IPS-NIHi11 (cell line): ENCODE measurements at places on chromosomes 16 and 17.

- no peak for DNase-seq
Measured at GRCh38 chr17:83069931-83070742, 9.3 kb upstream of the METRNL start.

- DNase-seq = peak; percentile 85
Measured at GRCh38 chr16:88681084-88681680, 5.1 kb downstream of the SNAI3 start.

DNA sequence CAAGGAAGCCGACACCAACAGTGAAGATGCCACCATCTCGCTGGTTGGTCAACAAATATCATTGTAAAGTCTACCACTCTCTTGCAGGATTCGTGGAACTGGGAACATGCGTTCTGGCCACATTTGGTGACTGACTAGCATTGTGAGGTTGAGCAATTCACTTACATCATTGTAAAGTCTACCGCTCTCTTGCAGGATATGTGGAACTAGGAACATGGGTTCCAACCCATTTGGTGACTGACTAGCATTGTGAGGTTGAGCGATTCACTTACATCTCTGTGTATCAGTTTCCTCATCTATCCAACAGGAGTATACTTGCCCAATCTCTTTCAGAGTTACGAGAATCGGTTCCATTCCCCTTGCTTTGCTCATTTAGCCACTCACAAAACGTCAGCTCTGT is 42.6 kb upstream of the RPH3AL start:
- no peak for DNase-seq

GRCh38 chr17:5355421-5356129 is 63.9 kb downstream of the NUP88 start:
- DNase-seq = no peak

DNA sequence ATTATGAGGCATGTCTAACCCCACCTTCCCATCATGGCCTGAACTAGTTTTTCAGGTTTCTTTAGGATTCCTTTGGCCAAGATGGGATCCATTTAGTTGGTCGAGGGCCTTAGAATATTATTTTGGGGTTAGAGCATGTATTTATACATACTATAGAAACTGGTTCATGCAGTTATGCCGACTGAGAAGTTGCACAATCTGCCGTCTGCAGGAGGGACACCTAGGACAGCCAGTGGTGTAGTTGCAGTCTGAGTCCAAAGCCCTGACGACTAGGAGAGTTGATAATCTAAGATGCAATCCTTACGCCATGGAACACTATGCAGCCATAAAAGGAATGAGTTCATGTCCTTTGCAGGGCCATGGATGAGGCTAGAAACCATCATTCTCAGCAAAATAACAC is 424.0 kb downstream of the SHISA9 start:
- no peak for DNase-seq

DNA sequence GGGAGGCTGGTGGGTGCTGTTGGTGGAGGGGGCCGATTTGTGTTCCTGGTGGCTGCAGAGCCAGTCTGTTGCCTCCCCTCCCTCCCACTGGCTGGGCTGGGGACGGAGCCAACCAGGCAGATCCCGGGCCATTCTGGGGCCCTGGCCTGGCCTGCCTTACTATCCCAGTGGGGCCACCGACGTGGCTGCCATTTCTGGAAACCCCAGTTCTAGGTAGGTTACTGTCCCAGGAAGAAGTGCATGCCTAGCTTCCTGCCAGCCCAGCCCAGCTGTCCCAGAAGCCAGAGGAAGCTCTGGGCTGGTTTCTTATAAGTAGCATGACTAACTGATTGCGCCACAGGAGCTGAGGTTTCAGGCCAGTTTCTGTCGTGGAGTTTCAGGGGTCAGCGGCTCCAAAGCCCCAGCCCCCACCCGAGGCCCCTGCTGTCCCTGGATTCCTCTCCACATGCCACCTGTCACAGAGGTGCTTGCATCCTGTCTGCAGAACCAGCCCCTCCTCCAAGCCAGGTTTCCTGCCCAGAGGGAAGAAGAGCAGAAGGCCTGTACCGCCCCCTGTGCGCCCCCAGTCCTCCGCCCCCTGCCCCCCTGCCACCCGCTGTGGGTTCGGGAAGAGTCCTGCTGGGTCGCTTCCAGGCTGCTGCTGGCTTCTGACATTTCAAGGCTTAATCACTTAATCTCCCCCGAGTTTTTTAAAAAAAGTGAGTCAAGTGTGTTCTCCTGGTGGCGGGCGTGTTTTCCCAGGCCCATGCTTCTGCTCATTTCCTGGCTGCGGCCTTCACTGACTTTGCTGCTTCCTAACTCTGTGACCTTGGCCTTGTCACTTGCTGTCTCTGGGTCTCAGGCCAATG is 13.2 kb downstream of the IL4R start:
- DNase-seq = peak; percentile 85

GRCh38 chr17:68101987-68102314 is 66.4 kb downstream of the KPNA2 start:
- no peak for DNase-seq

DNA sequence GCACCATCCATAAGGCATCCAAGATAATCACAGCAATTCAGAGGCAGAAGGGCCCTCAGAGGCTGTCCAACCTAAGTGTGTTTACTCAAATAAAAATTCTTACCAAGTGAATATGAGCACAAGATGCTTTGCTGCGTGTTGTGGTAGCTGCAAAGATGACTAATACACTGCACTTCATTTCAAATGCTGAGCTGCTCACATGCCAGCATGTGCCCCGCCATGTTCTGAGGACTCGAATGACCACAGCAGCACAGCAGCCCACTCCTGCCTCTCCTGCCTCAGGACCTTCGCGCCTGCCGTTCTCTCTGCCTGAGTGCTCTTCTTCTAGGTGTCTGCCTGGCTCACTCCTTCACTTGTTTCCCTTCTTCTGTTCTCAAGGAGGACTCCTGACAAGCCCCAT is 19.0 kb downstream of the PIK3R5 start:
- DNase-seq = no peak

DNA sequence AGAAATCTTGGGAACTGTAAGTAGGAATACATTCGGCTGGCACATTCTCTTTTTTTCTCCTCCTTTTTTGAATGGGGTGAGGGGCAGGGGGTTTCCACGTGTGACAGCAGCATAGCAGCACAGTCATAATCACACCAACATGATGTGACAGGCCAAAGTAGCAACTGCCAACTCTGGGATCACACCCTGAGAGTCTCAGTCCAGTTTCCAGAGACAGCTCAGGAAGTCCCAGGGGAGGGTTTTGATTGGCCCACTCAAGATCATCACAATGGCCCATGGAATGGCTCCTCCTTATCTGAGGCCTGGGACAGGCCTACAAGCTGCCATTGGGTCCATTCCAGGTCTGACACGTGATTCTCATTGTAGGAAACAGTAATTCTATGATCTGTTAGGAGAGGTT is 207.1 kb upstream of the ASIC2 start:
- DNase-seq = no peak

DNA sequence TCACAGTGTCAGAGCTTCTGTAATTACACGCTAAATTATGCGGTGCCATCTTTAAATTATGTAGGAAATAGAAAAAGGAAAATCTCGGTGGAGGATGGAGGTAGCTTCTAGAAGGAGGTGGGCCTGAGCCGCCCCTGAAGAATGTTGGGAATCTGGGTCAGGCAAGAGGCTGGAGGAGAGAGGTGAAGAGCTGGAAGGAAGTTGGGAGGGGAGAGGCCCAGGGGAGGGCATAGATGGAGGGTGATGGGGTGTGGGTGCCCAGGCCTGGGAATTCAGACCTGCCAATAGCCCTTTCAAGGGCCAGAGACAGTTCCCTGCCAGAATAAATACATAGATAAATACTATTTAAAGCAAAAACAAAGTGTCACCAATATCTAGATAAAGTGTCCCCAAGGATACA is 415.0 kb upstream of the HSBP1 start:
- DNase-seq = no peak

GRCh38 chr17:7214300-7215135 is 5.1 kb downstream of the DLG4 start:
- peak; percentile 94 for DNase-seq

GRCh38 chr17:77320044-77320440 is 179.3 kb downstream of the SEC14L1 start:
- no peak for DNase-seq

DNA sequence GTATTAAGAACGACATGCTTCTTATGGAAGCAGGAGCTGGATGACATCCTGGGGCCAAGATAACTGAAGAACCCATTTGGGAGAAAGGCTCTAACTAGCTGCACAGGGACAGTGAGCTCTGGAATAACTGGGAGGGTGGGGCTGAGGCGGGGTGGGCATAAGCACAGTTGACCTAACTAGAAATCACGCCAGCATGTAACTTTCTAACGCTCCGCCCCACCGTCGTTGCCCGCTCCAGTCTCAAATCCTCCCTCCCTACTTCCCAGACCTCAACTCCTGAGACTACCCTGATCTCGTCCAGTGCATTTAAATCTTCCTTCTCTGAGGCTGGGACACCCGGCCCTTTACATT is 436 bp downstream of the PHB1 start:
- no peak for DNase-seq

- DNase-seq = no peak
Measured at GRCh38 chr16:89689142-89689541, 2.7 kb downstream of the CDK10 start.

GRCh38 chr16:57277586-57277985 is 6.9 kb downstream of the PLLP start:
- no peak for DNase-seq

- DNase-seq = peak; percentile 96
Measured at GRCh38 chr16:2983706-2984136, 3.5 kb upstream of the PKMYT1 start.

DNA sequence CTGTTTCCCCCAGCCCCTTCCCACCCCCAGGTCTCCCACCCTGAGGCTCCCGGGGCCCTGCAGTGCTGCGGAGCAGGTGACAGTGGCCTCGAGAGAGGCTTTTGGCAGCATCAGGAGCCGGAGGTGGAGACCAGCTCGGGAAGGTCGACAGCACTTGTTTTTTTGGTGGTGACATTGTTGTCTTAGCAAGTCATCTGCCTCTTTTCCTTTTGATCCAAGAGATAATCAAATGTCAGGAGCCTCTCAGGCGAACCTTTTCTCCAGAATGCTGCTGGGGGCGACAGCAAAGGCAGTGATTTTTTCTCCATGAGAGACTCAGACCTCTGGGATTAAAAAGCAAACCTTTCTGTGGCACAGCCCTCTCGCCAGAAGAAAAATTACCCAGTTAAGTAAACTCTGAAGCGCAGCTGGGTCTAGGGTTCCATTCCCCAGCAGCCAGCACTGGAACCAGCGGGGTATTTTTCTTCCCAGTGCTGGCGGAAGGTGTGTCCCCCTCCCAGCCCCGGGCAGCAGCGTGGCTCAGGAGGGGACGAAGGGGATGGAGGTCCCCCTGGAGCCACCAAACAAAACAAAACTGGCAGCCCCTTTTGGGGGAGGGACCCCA is 37.2 kb downstream of the GRIN2C start:
- no peak for DNase-seq

- DNase-seq = no peak
Measured at GRCh38 chr16:53755026-53755910, 51.3 kb downstream of the FTO start.

GRCh38 chr17:60353773-60354172 is 38.2 kb downstream of the USP32 start:
- no peak for DNase-seq

GRCh38 chr17:46059486-46059885 is 60.4 kb downstream of the STH start:
- no peak for DNase-seq

GRCh38 chr17:35726953-35727460 is 4.4 kb upstream of the RASL10B start:
- no peak for DNase-seq

DNA sequence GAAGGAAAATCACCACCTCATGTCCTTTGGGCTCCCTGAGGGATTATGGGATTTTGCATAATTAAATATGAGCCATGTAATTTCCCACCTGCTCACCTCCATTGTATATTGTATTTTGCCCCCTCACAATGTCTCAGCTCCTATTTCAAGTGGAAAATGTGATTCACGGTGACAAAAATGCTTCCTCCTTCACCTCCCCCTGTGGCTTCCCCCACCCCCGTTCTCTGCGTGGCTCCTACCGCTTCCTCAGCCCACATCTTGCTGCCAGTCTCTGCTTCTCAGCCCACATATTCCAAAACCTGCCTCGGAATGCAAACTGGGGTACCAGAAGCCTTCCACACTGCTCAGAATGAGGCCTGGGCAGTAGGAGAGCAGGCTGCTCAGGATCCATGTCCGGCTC is 394.5 kb upstream of the C16orf82 start:
- DNase-seq = no peak

DNA sequence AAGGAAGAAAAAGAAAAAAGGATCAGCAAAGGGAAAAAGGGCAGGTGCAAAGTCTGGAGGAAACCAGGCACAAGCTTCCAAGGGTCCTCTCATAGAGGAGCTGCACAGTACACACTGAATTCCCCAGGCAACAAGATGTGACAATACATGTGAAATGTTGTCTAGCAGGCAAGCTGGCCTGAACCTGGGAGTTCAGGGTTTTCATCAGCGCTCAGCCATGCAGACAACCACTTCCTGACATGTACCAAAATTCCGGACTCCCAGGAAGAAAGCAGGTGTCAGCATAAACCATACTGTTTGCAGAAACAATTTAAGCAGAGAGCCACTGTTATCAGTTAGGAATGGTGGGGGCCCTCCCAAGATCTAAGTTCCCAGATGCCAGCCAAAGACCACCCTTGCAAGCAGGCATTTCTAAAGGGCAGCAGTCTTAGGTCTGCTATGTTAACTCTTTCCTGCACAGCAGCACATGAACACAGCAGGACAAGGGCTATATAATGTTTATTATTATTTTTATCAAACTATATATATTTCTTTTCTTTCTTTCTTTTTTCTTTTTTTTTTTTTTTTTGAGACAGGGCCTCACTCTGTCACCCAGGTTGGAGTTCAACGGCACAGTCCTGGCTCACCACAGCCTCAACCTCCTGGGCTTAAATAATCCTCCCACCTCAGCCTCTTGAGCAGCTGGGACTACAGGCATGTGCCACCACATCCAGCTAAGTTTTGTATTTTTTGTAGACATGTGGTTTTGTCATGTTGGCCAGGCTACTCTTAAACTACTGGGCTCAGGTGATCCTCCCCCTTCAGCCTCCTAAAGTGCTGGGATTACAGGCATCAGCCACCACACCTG is 10.1 kb downstream of the TK2 start:
- no peak for DNase-seq

- DNase-seq = no peak
Measured at GRCh38 chr16:50268352-50268751, 2.0 kb downstream of the ADCY7 start.

- DNase-seq = no peak
Measured at GRCh38 chr17:42623732-42624596, 14.5 kb downstream of the TUBG1 start.

- DNase-seq = peak; percentile 54
Measured at GRCh38 chr17:74429604-74430384, 2.1 kb upstream of the GPRC5C start.

GRCh38 chr17:63984651-63985386 is 12.1 kb upstream of the SCN4A start:
- DNase-seq = no peak

- no peak for DNase-seq
Measured at GRCh38 chr16:85367485-85367884, 245.6 kb upstream of the GSE1 start.

- DNase-seq = peak; percentile 60
Measured at GRCh38 chr17:77140878-77141767, at the start of gene SEC14L1. Gene SEC14L1 (plus strand): TSS chr17:77140969. CDS start chr17:77143597, 2,628 bp downstream.
